Mucosa of gallbladder (tissue), 1 donor: ENCODE measurements at places on chromosomes 13 and 19. TPM values are rescaled to one million over a fixed set of nuclear protein-coding genes. Genes with fewer than 3 reads are reported as not detected.
A peak's percentile ranks its signal among the peaks of the same experiment; 100 is the strongest.

The VMAC gene
- total RNA-seq: 12.7 TPM

The INTS6 gene
- total RNA-seq: 28.3 TPM

The PLIN5 gene
- 13.6 TPM for total RNA-seq

The ZNF808 gene
- 34.2 TPM for total RNA-seq

The ZNF541 gene
- 1.2 TPM for total RNA-seq

- peak; percentile 26 for DNase-seq
Measured at GRCh38 chr19:17264641-17264979, at the start of gene USHBP1. TSS of gene USHBP1 (minus strand) at chr19:17264745. CDS start at chr19:17264299, 446 bp downstream.

DNA sequence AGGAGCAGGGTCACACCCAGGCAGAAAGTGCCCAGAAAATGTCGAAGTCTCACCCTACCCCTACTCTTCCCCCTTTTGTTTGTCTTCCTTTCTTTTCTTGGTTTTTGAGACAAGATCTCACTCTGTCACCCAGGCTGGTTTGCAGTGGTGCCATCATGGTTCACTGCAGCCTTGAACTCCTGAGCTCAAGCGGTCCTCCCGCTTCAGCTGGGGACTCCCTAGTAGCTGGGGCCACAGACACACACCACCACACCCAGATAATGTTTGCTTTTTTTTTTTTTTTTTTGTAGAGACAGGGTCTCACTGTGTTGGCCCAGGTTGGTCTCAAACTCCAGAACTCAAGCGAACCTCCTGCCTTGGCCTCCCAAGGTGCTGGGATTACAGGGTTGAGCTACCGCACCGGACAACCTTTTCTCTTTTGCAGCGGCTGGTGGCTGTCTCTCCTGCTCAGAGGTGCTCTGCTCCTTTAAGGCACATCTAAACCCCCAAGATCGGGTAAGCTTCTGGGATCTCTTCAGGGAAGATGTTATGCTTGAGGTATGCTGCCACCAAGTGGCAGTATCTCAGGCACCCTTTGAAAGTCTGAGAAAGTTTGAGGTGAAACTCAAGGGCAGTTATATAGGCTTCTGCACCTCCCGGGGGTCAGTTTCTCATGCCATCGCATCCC is 22.4 kb upstream of the EBI3 start:
- DNase-seq: no peak

DNA sequence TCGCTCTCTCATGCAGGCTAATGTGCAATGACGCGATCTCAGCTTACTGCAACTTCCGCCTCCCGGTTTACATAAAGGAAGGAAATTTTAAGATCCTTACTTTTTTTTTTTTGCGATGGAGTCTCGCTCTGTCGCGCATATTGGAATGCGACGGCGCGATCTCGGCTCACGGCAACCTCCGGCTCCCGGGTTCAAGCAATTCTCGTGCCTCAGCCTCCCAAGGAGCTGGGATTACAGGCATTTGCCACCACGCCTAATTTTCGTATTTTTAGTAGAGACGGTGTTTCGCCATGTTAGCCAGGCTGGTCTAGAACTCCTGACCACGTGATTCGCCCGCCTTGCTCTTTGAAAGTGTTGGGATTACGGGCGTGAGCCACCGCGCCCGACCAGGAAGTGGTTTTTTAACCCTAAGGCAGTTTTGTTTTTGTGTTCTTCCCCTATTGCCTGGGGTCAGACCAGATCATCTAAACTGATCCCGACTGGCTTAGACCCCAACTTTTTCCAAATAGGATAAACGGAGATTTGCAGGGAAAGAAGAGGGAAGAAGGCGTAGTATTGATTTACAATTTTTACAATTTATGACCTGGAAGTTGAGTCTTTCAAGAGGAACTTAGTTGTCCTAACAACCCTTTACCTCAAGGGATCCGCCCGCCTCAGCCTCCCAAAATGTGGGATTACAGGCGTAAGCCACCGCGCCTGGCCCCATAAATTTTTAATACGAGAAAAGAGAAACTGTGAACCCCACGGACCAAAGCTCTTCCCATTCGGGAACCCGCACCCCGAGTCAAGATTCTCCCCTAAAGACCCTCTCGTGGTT is 142.0 kb downstream of the ZNF737 start:
- DNase-seq: peak; percentile 75

DNA sequence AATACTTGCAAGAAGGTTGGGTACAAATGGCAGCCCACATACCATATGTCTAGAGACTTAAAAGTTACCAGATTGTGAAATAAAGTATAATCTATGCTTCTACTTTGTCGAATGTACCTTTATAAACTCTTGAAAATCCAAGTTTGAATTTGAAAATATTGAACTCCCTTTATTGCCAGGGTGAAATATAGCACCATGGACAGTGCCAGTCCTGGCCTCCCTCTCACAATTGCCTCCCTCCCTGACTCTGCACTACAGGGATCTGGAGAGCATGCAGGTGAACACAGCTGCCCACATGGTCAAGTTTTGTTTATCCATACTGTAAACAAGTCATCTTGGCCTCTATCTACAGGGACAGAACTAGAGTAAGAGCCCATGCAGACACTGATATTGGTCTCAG is 394.1 kb upstream of the SLITRK6 start:
- DNase-seq: no peak

- DNase-seq: no peak
Measured at GRCh38 chr19:48970139-48970766, 5.1 kb downstream of the FTL start.

GRCh38 chr13:71580614-71581013 is 286.4 kb downstream of the DACH1 start:
- DNase-seq: no peak

GRCh38 chr19:30450835-30451321 is 78.7 kb downstream of the ZNF536 start:
- no peak for DNase-seq

DNA sequence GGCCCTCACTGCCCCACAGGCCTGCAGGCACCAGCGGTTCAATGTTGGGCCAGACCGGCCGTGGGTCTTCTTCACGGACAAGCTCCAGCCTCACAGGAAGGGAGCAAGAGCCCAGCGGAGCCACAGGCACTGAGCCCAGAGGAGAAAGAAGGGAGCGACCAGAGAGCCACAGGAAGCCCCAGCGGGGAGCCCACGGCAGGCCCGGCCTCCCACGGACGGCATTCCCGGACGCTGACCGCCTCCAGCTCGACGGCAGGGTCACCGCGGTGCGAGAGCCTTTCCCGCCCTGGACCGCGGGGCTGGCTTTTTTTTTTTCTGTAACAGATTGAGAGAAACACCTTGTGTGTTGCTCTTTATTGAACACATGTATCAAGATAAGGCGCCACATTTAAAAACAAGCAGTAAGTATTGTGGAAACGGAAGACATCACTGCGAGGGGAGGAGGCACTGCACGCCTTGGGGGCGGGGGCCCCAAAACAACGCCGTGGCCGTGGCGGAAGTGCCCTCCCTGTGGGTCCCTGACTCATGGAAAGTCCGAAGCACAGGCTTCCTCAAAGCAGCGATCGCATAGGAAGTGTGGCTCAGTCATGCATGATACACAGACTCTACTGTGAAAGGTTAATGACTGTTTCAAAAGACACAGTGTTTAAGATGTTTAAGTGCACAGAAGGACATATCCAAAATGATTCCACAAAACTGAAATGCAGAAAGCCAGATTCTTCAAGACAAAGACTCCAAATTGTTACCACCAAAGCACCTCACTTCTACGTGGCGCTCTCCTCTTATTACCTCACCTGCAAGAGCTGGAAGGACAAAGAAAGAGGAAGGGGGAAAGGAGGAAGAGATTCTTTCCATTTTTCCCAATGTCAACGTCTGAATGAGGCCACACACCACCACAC is 3.5 kb downstream of the RASA3 start:
- DNase-seq: peak; percentile 71

DNA sequence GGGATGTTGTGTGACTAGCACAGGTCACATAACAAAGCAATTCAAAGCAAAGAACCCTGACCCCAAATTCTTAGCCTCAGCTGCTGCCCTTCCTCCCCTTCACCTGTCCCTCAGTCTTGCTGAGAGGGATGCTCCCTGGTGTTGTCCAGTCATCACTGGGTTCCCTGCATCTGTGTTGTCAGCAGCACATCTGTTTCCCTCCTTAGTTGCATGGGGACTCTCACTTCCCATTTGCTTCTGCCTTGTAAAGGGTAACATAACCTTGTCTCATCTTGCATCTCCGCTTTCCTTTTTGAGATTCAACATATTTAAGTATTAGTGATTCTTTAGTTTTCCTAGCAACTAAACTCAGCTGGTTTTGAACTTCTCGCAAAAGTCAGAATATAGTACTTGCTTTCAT is 54.0 kb downstream of the SPATA13 start:
- no peak for DNase-seq

DNA sequence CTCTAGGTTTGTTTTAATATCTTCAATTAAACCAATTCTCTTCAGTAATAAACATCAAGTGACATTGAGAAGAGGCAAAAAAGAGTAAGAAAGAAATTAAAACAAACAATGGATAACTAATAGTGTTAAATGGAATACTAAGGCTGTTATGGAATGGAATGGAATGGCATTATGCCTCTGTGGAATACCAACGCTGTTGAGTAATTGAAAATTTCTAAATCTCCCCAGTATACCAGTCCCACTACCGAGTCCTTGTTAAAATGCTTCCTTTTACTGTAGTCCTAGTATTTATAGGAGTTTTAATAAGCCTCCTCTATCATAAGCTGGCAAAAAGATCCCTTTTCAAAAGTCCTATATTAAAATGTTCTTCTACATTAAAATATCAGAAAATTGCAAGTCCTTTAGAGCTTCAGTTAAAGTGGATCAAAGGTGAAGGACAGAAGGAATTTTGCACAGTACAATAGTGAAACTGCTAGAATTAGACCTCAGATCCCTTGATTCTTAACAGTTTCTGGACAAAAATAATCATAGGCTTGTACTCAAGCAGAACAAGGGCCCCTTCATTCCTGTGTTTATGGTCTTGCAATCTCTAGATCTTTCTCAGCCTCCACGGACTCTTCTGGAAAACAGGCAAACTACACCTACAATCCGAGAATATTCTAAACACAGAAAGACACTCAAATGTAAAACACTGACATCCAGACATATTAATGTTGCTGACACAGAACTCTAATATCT is 128.2 kb downstream of the PCDH9 start:
- no peak for DNase-seq

GRCh38 chr13:111875915-111876314 is 191.0 kb upstream of the SOX1 start:
- DNase-seq: no peak

DNA sequence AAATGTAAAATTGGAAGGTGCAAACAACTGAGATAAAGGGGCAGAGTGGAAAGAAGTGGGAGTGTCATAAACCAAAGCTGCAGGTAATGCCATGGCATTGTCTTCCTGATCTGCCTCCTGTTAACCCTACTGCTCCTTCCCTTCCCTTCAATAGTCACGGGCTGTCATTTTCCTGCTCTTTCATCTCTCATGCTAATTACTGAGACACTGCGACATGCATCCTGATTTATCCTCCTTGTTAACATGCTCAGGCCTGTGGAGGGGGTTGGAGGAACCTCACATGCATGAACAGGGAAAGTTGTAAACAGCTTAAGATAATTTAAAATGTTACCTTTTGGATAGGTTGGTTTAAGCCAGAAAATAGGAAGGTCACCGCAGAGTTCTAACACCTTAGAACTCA is 27.2 kb downstream of the CNMD start:
- no peak for DNase-seq

- no peak for DNase-seq
Measured at GRCh38 chr13:77508959-77509620, 26.4 kb upstream of the SCEL start.

- no peak for DNase-seq
Measured at GRCh38 chr19:54155694-54156093, 3.8 kb downstream of the LENG1 start.

- peak; percentile 46 for DNase-seq
Measured at GRCh38 chr13:33509642-33510229, 224.2 kb upstream of the STARD13 start.

DNA sequence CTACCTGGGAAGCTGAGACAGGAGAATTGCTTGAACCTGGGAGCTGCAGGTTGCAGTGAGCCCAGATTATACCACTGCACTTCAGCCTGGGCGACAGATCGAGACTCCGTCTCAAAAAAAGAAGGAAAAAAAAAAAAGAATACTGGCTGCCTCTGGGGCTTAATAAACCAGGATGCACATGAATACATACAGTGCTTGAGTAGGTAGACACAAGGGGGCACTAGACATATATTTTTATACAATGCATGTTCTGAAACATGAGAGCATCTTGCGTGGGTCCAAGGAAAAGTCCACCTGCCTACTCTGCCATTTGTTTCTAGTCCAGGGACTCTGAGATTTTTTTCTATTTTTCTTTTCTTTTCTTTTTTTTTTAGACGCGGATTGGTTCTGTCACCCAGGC is 31.2 kb downstream of the KEAP1 start:
- no peak for DNase-seq

- no peak for DNase-seq
Measured at GRCh38 chr13:113634279-113635047, 23.5 kb downstream of the ATP4B start.

GRCh38 chr19:36488846-36489117 is 579 bp downstream of the ZNF566 start:
- DNase-seq: no peak

DNA sequence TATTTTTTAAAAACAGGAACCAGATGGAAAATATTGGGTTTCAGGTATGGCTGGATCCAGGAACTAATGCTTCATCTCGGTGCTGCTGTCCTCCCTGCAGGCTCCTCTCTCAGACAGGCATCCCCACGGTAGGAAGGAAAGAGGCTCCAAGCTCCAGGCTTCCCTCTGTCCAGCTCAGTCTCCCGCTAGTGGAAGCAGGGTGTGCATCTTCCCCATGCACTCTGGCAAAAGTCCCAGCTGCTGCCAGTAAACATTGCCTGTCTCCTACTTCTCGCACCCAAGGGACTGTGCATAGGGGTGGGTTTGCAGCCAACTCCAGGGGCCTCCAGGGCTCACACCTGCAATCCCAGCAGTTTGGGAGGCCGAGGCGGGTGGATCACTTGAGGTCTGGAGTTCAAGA is 29.2 kb downstream of the IL12RB1 start:
- DNase-seq: peak; percentile 26

DNA sequence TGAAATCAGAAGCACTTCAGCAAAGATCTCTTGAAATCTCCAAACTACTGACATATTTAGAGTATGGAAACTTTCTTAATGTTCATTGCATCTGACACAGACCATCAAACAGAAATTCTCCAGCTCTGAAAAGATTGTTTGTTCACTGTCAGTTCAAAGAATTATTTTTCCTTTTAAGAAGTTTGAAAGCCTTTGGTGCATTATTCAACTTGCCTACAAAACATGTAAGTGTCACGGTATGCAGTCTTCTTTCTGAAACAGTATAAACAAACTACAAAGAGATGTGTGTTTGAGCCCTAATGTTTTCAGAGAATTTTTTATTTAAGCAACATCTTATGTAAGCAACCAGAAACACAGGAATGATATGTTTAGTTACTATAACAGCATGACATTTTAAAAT is 125.4 kb downstream of the FGF14 start:
- no peak for DNase-seq

DNA sequence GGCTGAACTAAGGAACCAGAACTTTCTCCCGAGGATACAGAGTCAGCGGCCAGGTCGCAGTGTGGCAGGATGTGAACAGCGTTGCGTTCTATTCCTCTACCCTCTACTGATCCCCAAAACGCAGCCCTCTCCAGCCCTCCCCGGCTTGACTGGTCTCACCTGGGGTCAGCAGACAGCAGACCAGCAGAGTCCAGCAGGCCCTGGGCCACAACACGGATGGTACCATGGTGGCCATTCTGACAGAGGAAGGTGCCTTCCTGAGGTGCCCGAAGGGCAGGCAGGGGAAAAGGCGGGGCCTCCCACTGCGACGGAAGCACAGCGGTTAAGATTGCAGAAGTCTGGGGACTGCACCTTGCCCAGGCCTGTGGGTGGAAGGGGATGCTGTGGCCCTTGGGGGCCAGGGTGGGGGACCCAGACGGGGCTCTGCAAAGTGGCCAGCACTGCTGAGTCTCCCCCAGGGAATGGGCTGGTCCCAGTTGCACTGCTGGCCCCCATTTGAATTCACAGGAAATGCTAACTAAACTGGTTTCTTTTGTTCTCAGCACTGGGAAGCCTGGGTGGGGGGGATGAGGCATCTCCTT is at the start of gene ICAM3:
Gene ICAM3 (minus strand): TSS at position 245 of the 581 bp plus-strand sequence. CDS start 10 bp downstream, at position 235.
- DNase-seq: no peak
